Tibial artery (tissue), 4 donors: ENCODE measurements at places on chromosomes 12 and 14.

- DNase-seq: no peak
Measured at GRCh38 chr12:127729381-127729780, 537.6 kb upstream of the TMEM132C start.

DNA sequence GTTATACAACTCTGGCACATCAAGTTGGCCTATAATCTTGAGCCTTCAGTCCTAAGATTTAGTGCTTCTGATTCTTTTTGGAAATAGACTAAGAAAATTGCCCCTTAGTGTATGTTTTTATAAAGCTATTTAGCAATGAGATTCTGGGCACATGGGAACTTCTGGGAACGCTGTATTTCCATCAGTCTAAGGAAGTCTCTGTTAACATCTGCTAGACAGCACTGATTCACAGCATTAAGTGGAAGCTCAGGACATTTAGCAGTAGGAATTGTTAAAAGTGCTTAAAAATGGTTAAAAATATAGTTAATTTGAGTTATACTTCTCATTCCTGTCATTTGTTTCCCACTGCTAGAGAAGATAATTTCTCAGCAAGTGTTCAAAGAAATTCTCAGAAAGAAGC is 579.1 kb downstream of the SLC16A7 start:
- no peak for DNase-seq

GRCh38 chr12:49188916-49189367 is at the start of gene TUBA1A:
Gene TUBA1A, minus strand, starts transcription at chr12:49189080. Its CDS starts 101 bp downstream, at chr12:49188979.
- peak; percentile 96 for DNase-seq

GRCh38 chr12:89390802-89391673 is 38.7 kb upstream of the DUSP6 start:
- DNase-seq: no peak

DNA sequence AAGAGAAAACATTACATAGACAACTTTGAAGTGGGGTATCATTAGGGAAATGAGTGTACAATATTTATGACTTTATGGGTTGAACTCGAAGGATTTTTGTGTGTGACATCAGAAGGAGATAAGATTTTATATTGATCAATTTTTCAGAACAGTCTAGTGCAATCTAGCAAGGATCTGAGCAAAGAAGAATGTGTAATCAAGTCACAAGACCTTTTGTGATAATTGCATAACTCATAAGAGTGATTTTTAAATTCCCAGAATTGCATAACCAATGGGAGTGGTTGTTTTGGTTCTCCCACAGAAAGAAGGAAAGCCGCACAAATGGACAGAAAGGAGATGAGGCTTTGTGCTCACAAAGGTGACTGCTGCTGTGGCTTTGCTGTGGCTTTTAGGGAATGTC is 441.8 kb upstream of the FLRT2 start:
- no peak for DNase-seq

DNA sequence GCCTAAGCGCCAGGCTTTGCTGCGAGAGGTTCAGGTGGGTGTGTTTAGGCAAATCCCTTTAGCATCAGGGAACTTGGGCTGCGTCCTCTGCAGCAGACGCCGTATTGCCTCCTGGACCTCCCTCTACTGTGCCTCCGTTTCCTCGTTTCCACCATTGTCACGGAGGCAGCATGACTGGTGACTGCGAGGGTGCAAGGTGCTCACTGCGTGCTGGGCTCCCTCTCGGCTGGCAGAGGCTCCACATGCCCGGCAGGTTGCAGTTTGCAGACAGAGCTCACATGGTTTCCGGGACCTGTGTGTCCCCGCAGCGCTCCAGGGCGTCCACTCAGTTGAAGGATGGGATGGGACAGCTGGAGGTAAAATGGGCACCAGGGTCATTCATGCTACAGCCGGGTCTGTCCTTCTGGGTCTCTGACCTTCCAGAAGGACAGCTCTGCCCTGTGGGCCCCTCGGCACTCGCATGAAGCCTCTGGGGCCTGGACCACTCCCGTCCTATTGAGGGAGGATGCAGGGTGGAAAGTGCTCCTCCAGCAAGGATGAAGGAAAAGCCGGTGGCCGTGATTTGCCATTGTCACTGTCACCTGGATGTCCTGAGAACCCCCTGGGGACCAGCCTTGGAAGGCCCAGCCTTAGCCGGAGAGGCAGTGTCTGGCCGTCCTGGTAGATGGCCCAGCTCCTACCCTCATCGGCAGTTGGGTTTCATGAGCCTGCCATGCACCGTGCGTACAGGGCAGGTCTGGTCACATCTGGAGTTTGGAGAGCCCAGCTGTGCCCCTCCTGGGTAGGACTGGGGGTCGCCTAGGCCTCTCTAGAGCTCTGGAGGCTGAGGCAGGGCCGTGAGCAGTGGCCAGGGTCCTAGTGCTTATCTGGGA is 146.5 kb downstream of the KIF26A start:
- DNase-seq: peak; percentile 17

DNA sequence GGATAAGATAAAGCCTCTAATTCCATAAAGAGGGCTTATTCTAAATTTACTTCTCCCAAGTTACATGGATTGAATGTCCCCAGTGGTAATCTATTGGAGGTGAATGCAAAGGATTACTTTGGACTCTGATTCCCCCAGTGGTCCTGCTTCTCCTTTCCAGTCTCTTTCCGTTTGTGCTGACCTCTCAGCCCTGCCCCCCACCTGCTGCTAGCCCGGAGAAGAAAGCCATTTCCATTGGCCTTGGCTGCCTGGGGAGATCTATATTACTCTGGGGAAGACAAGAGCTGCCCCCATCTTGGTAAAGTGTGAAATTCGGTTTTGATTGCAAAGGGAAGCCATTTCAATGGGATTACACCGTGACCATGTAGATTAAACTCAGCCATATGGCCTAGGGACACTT is 13.3 kb downstream of the ASCL1 start:
- no peak for DNase-seq

DNA sequence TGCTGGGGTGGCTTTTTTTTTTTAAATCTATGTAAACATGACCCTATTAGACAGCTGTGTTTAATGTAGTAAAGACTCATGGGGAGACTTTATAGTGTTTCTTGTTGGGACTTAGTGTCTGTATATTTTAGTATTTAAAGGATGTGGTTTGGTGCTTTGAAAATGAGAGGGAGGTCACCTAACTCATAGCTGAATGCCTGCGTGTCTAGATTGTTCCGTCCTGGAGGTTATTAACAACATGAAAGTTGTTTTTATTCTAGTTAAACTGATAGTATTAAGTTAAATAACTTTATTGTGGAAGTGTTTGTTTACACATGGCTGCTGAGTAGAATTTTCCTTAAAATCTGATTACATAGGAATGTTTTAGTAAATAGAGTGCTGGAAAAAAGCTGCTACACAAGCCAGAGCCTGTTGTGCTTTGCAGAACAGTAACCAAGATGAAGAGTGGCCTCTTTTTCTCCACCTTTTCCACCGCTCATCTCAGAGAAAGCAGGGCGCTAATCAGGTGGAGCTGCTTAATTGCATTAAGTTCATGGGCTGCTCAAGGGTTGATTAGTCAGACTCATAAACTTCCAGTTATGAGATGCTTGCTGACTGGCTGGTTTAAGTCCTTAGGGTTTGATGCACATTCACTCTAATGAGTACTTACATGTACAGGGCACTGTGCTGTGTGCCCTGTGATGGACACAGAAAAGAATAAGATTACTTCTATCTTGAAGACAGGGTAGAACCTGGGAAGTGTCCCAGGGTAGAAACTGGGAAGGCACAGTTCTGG is 62.7 kb downstream of the FBXO34 start:
- no peak for DNase-seq

DNA sequence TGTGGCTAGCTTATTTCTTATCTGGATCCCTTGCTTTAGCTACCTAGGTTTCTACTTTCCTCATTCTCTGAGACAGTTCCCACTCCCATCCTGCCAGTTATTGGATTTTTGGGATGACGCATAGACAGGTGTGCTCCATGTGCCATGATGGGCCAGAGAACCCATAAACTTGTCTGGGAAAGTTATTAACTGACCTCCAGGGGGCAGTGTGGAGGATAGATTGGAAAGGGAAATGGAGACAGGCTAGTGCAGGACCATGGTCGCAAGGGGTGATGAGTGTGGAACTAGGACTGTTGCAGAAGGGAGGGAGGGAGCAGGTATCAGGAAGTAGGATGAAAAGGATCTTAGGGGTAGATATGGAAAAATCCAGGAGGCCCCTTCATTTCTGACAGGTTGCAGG is 80.3 kb downstream of the ESRRB start:
- DNase-seq: no peak

DNA sequence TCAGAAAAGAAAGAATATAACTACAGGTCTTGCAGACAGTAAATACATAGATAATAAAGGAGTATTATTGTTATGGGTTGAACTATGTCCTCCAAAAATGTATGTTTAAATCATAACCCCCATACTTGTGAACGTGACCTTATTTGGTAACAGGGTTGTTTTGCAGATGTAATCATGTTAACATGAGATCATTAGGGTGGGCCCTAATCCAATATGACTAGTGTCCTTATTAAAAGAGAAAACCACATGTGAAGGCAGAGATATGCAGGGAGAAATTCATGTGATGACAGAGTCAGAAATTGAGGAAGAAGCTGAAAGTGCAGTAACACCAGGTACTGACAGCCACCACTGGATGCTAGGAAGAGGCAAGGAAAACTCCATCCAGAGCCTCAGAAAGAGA is 29.0 kb downstream of the MAGOHB start:
- no peak for DNase-seq

- no peak for DNase-seq
Measured at GRCh38 chr12:49261721-49262120, 3.2 kb upstream of the TUBA1C start.

GRCh38 chr12:51669271-51669670 is 78.2 kb downstream of the SCN8A start:
- DNase-seq: no peak

- no peak for DNase-seq
Measured at GRCh38 chr14:68389943-68390342, 402.9 kb downstream of the ZFP36L1 start.

- no peak for DNase-seq
Measured at GRCh38 chr14:104256025-104256424, 117.6 kb downstream of the KIF26A start.

- DNase-seq: peak; percentile 91
Measured at GRCh38 chr12:15629108-15629507, 160.1 kb downstream of the EPS8 start.

GRCh38 chr12:77891518-77892147 is 60.9 kb downstream of the NAV3 start:
- DNase-seq: no peak

- DNase-seq: no peak
Measured at GRCh38 chr12:75819512-75819911, 212.1 kb downstream of the PHLDA1 start.

GRCh38 chr14:75201087-75201486 is 24.7 kb upstream of the TMED10 start:
- DNase-seq: no peak

- no peak for DNase-seq
Measured at GRCh38 chr14:69845787-69846186, 33.4 kb upstream of the SMOC1 start.

GRCh38 chr12:71626768-71627167 is 36.9 kb downstream of the ZFC3H1 start:
- no peak for DNase-seq

GRCh38 chr12:22029491-22029890 is 16.5 kb upstream of the CMAS start:
- no peak for DNase-seq

GRCh38 chr12:131001493-131001892 is 47.8 kb downstream of the ADGRD1 start:
- DNase-seq: no peak

GRCh38 chr14:61625165-61625564 is 70.1 kb upstream of the HIF1A start:
- no peak for DNase-seq

DNA sequence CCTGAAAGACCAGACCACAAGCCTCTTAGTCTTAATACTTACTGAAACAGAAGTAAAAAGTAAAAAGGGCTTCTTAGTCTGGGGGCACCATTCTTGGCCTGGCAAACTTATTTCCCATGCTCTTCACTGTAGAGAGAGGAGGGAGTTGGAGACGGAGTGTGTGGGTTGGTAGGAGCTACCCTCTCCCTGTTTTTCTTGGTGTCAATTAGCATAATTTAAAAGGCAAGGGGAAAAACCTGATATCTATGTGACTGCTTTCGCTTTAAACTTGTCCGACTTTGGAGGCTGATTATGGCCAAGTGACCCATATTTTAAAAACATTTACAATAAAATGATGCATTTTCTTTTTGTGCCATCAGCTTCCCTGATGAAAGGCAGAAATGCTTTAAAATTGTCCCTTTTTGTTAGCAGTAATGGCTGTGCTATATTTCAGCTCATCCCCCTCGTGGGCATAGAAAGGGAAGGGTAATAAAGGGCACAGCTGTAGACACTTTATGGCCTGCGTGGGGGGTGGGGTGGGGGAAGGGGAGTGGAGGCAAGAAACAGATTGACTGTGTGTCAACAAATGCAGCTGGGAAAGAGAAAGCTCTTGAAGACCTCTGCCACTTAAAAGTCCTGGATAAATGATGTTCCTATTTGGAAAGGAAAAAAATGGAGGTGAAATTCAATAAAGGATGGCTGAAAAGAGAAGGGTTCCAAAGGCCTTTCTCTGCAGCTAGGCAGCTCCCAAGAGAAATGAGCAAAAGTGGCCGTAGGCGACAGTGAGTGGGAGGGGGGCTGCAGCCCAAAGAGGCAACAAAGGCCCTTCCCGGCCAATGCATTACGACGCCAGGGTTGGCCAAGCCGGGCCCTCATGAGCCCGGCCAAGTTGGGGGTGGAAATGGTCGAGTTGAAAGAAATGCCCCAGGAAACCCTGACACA is 57.5 kb upstream of the TMEM263 start:
- no peak for DNase-seq
